B cell (primary cell): ENCODE measurements at places on chromosomes 1 and 21.

DNA sequence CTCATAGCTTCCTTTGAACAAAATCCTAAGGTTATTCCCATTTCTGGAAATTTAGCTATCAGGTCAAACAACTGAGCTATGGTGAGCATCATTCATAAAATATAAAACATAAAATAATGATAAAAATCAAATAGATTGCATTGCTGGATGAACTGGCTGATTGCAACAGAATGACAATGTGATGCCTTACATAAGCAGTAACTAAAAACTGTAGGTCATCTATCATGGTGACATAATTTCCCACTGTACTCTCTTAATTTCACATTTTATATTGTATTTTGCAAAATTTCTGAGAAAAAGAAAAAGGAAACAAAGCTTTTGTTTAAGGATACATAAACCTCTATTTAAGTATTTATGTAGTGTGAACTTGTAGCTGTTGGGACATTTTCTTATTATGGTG lies 4.6 kb downstream of the PTGER3 start:
- no peaks in the 10 kb centered on the region for H3K36me3 ChIP-seq
- DNase-seq = no peak
- peaks cover 20% of the 10 kb centered on the region for H3K27me3 ChIP-seq
- no peak overlapping the region for H3K4me3 ChIP-seq
- no peak overlapping the region for H3K27ac ChIP-seq

GRCh38 chr1:91591175-91591974 lies 90.7 kb downstream of the CDC7 start:
- no peak for DNase-seq
- peaks cover 7% of the 10 kb centered on the region for H3K4me1 ChIP-seq
- no peaks in the 10 kb centered on the region for H3K27me3 ChIP-seq
- no peaks in the 10 kb centered on the region for H3K36me3 ChIP-seq
- no peak overlapping the region for H3K27ac ChIP-seq

DNA sequence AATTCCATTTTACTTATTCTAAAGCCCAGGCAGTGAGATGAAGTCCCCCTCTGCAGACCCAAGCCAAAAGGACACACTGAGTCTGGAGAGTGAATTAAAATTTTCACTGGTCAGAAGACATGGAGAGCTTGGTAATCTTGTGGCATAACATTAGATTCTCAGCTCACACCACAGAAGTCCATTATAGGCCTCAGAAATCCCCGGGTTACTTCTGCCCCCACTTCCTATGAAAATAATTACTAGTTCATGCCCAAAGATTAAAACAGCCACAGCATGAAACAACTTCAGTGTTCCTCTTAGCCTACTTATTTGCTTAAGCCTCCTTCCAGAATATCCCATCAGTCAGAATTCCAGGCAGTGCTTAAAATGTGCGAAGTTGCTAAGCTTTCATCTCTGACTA lies 123.3 kb downstream of the ZC3H11B start:
- no peaks in the 10 kb centered on the region for H3K36me3 ChIP-seq
- H3K4me3 ChIP-seq = no peak overlapping the region
- H3K27me3 ChIP-seq = no peaks in the 10 kb centered on the region
- no peak for DNase-seq
- no peaks in the 10 kb centered on the region for H3K4me1 ChIP-seq

- no peaks in the 10 kb centered on the region for H3K4me1 ChIP-seq
- no peaks in the 10 kb centered on the region for H3K36me3 ChIP-seq
- no peaks in the 10 kb centered on the region for H3K27me3 ChIP-seq
- no peak for DNase-seq
- no peak overlapping the region for H3K27ac ChIP-seq
- H3K4me3 ChIP-seq = no peak overlapping the region
These were observed 17.5 kb downstream of the ASAP3 start for GRCh38 chr1:23466423-23466989.

DNA sequence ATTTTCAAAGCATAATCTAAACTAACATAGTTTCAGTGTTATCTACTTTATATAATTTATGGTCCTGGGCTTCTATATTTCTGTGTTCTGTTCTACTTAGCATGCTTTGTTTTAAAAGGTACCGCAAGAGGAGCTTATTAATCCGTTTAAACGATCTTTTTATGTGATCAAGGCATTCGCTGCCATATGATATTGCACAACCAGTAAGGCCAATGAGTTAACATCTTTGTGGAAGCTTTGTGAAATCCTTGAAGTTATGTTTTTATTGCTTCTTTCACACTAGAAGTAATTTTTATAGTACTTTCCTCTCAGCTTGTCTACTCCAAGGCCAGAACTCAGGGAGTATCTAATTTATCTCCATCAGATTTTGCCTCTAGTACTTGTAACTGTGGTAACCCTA lies 8.9 kb downstream of the LRRC8C start:
- no peak overlapping the region for H3K4me3 ChIP-seq
- H3K27ac ChIP-seq = no peak overlapping the region
- no peaks in the 10 kb centered on the region for H3K4me1 ChIP-seq

- H3K27me3 ChIP-seq = no peaks in the 10 kb centered on the region
- H3K4me1 ChIP-seq = peaks cover 16% of the 10 kb centered on the region
- H3K4me3 ChIP-seq = no peak overlapping the region
These were observed 3.7 kb downstream of the CEP350 start for GRCh38 chr1:179958359-179958758.

- no peaks in the 10 kb centered on the region for H3K36me3 ChIP-seq
- no peak overlapping the region for H3K4me3 ChIP-seq
- peaks cover 37% of the 10 kb centered on the region for H3K4me1 ChIP-seq
These were observed 107.8 kb downstream of the SIK1 start for GRCh38 chr21:43318841-43319781.

DNA sequence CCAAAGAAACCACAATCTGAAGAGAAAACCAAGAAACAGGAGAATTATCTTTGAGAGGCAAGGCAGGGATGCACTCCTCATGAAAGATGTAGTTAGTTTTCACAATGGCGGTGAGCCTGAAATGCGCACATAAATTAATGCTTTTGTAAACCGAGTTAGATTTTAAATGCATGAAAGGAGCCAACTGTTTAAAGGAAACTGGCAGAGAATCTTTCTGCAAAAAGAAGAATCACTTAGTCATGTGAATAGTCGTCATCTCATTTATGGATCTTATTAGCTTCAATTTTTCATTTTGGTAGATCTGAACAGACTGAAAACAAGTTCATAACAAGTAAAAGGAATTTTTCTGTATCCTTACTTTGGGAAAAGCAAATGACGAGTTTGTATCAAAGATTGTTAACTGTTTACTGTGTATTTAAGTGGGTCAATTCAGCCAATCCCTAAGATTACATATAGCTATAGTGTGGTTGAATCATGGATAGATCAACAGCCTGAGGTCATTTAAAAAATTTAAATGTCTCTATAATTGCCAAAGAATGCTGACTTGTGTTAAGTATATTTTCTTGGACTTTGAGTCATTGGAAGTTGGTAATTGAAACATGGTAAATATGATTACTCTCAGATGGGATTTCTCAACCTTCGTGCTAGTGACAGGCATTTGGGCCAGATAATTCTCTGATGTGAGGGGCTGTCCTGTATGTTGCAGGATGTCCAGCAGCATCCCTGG lies 226.6 kb upstream of the KAZN start:
- H3K27ac ChIP-seq = no peak overlapping the region
- no peaks in the 10 kb centered on the region for H3K27me3 ChIP-seq
- no peaks in the 10 kb centered on the region for H3K36me3 ChIP-seq
- no peak overlapping the region for H3K4me3 ChIP-seq

DNA sequence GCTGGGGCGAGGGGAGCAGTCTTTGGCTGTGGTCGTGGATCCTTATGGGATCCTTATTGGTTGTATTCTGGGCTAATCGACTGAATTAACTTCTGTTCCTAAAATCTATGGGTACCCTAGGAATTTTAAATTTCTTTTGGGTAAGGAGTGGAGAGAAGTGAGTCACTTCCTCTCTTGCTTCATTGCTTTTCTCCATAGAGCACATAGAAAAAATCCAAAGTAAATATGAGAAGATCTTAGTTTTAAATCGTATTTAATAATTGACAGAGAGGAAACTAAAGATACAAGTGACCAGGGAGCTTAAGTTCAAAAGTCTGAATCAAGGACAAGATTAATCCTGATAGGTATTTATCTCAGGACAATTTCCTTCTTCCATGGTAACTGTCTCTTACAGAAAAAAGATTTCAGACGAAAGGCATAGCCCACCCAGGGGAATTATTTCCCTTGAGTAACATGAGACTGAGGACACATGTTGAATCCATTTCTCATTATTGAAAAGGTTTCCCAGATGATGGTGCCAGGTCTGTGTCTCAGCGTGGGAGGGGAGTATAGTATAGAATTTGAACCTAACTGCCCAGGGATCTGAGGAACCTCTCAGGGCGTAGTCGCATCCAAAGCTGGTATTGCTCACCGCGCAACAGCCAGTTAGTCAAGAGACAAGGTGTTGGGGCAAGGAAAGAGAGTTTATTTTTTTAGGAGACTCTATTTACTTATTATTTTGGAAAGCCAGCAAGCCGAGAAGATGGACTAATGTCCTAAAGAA lies 28.7 kb upstream of the FASLG start:
- no peak for DNase-seq
- H3K36me3 ChIP-seq = no peaks in the 10 kb centered on the region
- no peak overlapping the region for H3K4me3 ChIP-seq
- no peaks in the 10 kb centered on the region for H3K27me3 ChIP-seq
- H3K27ac ChIP-seq = no peak overlapping the region

GRCh38 chr21:27423038-27423437 lies 456.1 kb upstream of the ADAMTS5 start:
- no peak overlapping the region for H3K4me3 ChIP-seq
- H3K36me3 ChIP-seq = no peaks in the 10 kb centered on the region
- H3K4me1 ChIP-seq = no peaks in the 10 kb centered on the region

DNA sequence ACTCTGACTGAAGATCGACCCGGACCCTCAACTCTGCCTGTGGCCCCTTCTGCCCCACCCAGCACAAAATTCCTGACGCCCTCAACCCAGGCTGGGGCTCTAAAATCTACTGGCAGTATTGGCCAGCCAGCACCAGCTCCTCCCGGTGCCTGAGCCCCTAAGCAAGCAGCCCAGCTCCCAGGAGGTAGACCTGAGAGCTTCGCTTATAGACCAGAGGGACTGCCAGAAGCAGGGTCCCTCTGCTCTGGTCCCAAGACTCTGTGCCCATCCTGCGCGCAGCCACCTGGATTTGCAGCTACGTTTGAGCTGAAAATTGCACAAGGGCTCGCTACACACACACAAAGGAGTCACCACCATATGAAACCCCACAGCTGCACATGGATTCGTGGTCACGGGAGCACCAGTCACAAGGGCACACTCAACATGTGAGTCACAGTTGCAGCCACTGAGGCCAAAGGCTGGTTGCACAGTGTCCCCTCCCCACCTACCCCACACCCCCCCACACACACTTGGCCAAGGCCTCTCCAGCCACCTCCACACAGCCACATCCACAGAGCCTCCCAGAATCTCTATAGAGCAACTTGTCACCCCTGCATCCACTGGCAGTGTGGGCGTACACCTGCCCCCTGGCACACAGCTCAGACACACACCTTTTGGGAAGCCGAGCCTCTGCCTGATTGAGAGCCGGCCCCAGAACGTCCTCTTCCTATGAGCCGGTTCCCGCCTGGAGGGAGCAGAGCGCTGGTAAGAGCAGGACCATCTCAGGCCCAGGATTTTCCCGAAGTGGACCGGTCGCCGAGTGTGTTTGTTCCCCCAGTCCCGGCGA lies 1.1 kb upstream of the DMBX1 start:
- peaks cover 88% of the 10 kb centered on the region for H3K27me3 ChIP-seq
- no peak for DNase-seq
- H3K36me3 ChIP-seq = no peaks in the 10 kb centered on the region
- H3K4me1 ChIP-seq = peaks cover 23% of the 10 kb centered on the region

- H3K4me3 ChIP-seq = no peak overlapping the region
- no peaks in the 10 kb centered on the region for H3K4me1 ChIP-seq
- H3K36me3 ChIP-seq = no peaks in the 10 kb centered on the region
- peaks cover 3% of the 10 kb centered on the region for H3K27me3 ChIP-seq
These were observed 47.0 kb upstream of the GJA5 start for GRCh38 chr1:147807405-147807804.

- H3K27ac ChIP-seq = peak overlapping the region; percentile 53
- H3K36me3 ChIP-seq = peaks cover 29% of the 10 kb centered on the region
- H3K27me3 ChIP-seq = no peaks in the 10 kb centered on the region
- H3K4me3 ChIP-seq = peak overlapping the region; percentile 96
- no peak for DNase-seq
- peaks cover 15% of the 10 kb centered on the region for H3K4me1 ChIP-seq
These were observed 376 bp downstream of the SF3A3 start for GRCh38 chr1:37989361-37989930.

GRCh38 chr1:109926662-109927300 lies 16.1 kb downstream of the CSF1 start:
- H3K27ac ChIP-seq = no peak overlapping the region
- H3K36me3 ChIP-seq = no peaks in the 10 kb centered on the region
- H3K4me3 ChIP-seq = no peak overlapping the region

DNA sequence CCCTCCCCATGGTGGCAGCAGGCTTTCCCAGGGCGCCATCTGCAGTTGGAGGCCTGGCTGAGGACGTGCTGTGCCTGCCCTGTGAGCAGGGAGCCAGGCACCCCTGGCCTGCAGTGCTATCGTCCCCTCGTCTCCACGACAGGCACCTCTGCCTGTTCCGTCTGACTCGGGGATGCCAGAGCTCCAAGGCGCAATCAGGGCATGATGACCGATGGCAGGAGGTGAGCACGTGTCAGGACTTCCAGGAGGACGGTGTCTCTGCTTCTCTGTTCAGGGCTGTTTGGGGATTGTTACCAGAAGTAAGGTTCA lies 125.2 kb downstream of the PCBP3 start:
- no peaks in the 10 kb centered on the region for H3K27me3 ChIP-seq
- no peak overlapping the region for H3K4me3 ChIP-seq
- no peak overlapping the region for H3K27ac ChIP-seq
- no peaks in the 10 kb centered on the region for H3K4me1 ChIP-seq
- no peaks in the 10 kb centered on the region for H3K36me3 ChIP-seq

DNA sequence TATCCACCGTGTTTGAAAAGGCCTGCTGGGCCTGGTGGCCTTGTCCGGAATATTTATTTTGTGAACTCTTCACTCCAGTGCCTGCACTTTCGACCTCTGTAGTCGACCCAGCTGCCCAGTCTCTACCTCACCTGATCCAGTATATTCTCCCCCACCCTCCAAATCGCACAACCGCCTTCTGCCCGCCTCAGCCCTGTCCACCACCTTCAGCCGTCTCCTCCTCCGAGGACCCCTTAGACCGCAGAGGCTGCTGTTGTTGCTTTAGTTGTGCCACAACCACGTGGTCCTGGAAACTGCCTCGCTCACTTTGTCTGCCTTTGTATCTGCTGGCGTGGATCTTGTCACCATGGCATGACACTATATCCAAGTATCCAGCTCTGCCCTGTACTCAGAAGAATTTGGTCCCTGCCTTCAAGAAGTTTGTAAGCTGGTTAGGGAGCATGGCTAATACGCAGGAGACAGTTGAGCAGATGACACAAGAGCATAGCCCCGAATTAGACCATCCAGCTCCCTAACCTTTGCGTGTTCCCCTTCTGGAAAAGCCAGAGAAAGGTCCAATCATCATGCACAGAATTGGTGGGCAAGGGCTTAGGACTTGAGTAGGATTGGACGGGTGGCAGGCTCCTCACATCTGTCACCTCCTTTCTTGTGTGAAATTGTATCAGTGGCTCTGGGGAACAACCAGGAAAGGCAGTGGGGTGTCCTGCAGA lies 1.5 kb downstream of the PHGDH start:
- H3K36me3 ChIP-seq = no peaks in the 10 kb centered on the region
- no peak overlapping the region for H3K4me3 ChIP-seq
- DNase-seq = no peak
- peaks cover 3% of the 10 kb centered on the region for H3K27me3 ChIP-seq
